ENCODE measurements at places on chromosomes 3 and 15.

DNA sequence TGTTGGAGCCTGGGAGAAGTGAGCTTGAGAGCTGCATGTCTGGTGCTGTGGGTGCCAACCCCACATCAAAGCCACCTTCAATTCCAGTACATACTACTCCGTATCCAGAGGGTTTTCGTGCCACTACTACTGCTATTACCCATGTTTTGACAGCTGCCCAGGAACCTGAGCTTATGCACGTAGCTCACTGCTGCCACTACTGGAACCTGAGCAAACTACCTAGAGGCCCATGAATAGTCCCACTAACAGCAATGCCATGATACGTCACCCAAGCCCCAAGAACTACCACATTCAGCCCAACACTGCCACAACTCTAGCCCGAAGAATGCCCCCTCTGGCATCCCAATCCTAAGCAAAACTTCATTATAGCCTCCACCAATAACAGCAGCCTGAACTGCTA lies 215.2 kb upstream of the BCHE start:
- no peak for DNase-seq

DNA sequence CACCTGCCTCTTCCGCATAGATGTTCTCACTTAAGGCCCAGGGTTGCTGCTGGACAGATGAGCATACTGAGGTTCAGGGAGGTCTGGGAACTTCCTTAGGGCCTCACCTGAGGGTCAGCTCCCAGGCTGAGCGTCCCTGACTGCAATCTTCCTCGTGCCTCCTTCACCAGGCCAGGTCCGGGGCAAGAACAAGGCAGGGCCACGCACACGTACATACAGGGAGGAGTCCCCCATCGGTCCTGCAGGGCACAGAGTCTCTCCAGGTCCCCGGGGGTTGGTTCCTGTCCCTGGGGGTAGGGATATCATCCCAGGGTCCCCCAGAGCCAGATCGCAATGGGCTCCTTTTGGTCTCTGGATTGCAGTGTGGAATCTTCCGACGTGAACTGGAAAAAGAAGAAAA lies 130.1 kb downstream of the LRRK1 start:
- no peak for DNase-seq

DNA sequence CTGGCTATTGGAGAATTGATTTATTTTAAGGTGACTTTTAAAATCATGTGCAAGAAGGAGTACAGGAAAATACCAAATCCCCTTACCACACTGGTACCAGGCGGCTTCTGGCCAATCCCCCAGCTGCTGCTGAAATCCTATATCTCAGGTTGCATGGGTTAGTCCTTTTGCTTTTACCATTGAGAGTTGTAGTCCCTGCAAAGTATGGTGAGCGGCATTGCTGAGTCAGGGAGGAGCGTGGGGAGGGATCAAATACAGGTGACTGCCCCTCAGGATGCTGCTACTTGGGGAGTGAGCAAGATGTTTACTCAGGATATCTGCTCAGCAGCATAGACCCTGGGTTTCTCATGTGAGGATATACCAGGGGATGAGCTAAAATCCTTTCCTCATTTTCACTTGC lies 131.9 kb upstream of the STAC start:
- no peak for DNase-seq

DNA sequence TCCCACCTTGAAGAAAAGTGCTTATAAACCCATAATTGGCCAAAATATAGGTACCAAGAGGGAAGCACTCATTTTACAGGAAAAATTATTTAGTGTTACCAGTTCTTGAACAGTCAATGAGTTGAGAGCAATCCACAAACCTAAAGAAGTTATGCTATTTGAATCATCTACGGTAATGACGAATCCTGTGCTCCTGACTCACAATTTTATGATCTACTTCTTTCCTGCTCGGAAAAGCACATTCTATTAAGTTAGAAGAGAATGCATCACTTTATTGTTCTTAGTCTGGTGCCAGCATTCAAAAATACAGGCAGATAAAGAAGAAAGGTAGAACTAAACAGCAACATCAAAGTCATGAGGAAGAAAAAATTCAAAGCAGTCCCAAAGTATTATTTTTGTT lies 33.2 kb downstream of the CHRM5 start:
- no peak for DNase-seq

GRCh38 chr3:178536211-178537079 lies at the start of gene KCNMB2:
Gene KCNMB2 (plus strand): TSS chr3:178536436.
- DNase-seq, result no peak

GRCh38 chr15:98582900-98583554 lies 65.3 kb upstream of the IGF1R start:
- DNase-seq, result no peak

GRCh38 chr15:78614021-78614420 lies 6.8 kb downstream of the CHRNA3 start:
- no peak for DNase-seq

- no peak for DNase-seq
Observed at GRCh38 chr3:76497636-76498035, 542.3 kb upstream of the ROBO2 start.

DNA sequence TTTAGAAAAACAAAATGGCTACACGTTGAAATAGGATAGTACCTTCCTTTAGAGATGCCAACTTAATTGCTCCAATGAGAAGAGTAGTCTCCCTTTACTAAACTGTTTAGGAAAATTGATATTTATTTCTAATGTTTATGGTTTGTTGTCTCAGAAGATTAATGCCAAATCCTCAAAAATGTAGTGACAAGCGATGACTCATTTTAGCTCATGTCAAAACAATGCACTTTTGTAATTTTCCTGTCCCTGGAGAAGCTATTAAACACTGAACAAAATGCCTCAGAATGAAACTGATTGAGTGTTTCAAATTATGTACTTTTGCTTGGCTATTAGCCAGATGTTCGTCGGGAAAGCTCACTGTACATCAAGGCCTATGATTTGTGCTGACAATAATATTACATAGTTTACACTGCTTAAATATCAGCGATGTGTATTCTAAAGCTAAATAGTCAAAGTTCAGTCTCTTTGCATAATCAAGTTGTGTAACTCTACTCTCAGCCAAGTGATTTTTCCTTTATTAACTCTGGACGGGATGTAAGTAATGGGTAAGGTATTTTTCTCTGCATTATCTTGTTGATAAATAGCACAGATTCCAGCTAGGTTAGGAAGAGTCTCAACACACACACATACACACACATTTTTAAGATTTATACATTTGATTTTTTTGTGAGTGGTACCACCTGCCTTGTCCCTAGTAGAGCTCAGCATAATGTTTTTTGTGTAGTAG lies 83.7 kb downstream of the CMSS1 start:
- no peak for DNase-seq

- no peak for DNase-seq
Observed at GRCh38 chr15:79933231-79933630, 36.4 kb upstream of the MTHFS start.

Data from hematopoietic multipotent progenitor cell treated with erythropoietin and hydrocortisone succinate and interleukin-3 and kit ligand, for 17 days (in vitro differentiated cells).